ENCODE measurements at places on chromosomes 6 and 20.

DNA sequence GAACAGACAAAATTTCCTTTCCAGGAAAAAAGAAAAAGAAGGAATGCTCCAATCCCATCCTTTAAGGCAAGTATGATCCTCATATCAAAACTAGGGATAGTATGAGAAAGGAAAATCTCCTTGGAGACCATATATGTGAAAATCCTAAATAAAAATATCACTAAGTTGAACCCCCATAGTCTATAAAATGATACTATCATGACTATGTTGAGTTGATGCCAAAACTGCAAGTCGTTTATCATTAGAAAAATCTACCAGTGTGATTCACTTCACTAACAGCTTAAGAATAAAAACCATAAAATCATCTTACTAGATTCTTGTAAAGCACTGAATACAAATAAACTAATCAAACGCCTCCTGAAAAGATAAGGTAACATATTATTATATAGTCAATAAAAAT lies 76.6 kb upstream of the STXBP5 start:
- DNase-seq = no peak

- DNase-seq = no peak
These were observed 6.6 kb downstream of the ADRM1 start for GRCh38 chr20:62309198-62309944.

- no peak for DNase-seq
These were observed 89.5 kb downstream of the CHMP4B start for GRCh38 chr20:33900521-33901131.

DNA sequence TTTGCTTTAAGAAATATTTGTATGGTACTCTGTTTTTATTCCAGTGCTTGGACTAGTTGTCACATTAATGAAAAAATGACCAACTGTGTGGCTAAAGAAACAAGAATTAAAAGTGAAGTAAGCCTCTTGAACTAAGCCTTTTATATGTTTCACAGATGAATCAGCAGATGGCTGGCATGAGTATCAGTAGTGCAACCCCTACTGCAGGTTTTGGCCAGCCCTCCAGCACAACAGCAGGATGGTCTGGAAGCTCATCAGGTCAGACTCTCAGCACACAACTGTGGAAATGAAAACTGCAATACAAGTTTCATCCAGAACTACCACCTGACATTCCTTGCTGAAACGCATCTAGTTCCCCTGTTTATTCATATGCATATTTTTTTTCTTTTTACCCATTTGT lies 96.8 kb downstream of the B3GAT2 start:
- no peak for DNase-seq

- no peak for DNase-seq
These were observed 50.4 kb upstream of the APCDD1L start for GRCh38 chr20:58565461-58566175.

GRCh38 chr6:127301199-127301700 lies 34.6 kb downstream of the RNF146 start:
- no peak for DNase-seq

- DNase-seq = no peak
These were observed 15.9 kb downstream of the CPNE1 start for GRCh38 chr20:35648836-35649235.
